HFF-Myc (cell line): ENCODE measurements at places on chromosomes 5 and 9.
A peak's percentile ranks its signal among the peaks of the same experiment; 100 is the strongest.

DNA sequence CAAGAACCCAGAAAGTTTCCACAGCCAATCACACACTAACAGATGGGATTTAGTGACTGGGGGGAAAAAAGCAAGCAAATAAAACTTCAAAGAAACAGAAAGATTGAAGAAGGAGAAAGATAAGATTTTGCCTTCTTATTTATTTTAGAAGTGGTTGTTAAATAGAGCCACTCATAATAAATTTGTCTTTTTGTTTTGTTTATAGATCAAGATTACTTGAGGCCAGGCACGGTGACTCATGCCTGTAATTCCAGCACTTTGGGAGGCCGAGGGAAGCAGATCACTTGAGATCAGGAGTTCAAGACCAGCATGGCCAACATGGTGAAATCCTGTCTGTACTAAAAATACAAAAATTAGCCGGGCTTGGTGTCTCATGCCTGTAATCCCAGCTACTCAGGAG lies 94.9 kb upstream of the RANBP3L start:
- DNase-seq, result no peak

DNA sequence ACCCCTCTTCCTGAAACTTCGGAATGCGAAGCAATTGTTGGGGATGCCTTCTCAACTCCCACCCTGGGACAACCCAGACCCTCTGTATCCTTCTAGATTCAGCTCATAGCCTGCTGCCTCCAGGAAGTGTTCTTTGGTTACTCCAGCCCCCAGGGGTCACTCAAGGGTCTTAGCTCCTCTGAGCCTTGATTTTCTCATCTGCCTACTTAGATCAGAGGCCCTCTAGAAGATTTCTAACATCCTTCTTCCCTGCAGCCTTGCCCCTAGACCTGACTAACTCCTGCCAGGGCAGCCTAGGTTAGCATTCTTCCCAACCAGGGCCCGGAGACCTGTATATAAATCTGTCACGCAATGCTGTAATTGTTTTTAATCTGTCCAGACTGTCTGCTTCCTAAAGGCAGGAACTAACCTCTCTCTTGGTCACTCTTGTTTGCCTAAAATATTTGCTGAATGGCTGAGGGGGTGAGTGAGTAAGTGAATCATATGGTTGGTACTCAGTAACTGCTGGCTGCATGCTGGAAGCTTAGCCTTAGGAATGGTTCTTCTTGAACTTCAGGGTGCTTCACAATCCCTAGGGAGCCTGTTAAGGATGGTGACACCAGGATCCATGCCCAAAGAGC lies 8.2 kb downstream of the GALNT10 start:
- DNase-seq, result no peak

- no peak for DNase-seq
These were observed 226.8 kb upstream of the IRX4 start for GRCh38 chr5:2109566-2109965.

- DNase-seq, result no peak
These were observed 465.6 kb upstream of the KIF2A start for GRCh38 chr5:61840361-61840760.

GRCh38 chr5:126954981-126955380 lies 75.4 kb downstream of the MARCHF3 start:
- no peak for DNase-seq

DNA sequence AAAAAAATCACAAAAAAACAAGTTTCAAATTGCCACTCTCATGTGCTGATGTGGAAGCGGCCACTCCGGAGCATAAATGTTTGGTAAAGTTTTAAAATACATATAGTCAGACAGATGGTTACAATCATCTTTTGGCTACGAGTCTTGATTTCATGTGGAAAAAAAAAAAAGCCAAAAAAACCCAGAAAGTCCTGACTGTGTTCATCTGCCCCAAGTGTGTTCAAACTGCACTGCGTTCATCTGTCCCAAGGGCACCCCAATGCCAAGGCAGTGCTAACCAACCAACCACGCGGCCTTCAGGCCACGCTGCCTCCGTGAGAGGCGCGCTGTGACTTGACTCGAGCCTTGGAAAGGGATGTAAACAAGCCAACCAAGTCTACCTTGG lies 127.1 kb downstream of the MYO10 start:
- no peak for DNase-seq

DNA sequence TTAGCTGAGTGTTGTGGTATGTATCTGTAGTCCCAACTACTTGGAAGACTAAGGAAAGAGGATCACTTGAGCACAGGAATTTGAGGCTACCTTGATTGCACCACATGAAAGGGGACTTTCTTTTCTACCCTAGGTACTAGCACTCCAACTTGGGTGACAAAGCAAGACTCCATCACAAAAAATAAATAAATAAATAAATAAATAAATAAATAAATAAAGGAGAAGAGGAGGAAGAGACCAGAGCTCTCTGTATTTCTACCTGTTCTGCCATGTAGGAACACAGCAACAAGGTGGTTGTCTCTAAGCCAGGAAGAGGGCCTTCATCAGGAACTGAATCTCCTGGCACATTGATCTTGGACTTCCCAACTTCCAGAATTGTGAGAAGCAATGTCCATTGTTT lies 118.6 kb downstream of the HMHB1 start:
- no peak for DNase-seq

DNA sequence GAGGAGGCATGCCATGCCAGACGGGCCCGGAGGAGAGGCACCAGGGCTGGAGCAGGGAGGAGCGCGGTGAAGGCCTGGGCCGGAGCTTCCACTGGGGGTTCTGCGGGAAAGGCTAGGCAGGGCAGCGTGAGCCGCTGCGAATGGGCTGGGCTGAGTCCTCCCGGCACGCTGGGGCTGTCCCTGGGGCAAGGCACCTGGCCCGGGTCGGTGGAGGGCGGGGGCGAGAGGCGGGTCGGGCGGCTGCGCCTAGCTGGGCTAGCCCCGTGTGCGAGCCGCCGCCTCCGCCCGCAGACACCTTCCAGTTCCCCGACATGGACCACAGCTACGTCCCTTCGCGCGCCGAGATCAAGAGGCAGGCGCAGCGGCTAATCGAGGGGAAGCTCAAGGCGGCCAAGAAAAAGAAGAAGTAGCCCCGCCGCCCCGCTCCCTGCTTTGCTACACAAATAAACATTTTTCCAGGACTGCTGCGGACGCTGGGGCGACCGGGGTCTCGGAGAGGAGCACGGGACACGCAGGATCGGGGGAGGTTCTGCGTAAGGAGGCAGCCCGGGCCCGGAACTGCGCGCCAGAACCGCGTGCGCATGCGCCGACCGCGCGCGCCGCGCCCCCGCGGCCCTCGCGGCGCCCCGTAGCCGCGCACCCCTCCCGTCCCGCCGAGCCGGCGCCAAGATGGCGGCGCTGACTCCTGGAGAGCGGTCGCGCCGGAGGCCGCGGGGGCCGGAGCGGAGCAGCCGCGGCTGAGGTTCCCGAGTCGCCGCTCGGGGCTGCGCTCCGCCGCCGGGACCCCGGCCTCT lies at the start of gene RABL6:
Gene RABL6, plus strand, starts transcription at position 668 of the 794 bp plus-strand sequence. CDS start 249 bp downstream, outside the sequence.
- DNase-seq, result no peak

GRCh38 chr5:117296872-117297271 lies 722.2 kb upstream of the SEMA6A start:
- no peak for DNase-seq

DNA sequence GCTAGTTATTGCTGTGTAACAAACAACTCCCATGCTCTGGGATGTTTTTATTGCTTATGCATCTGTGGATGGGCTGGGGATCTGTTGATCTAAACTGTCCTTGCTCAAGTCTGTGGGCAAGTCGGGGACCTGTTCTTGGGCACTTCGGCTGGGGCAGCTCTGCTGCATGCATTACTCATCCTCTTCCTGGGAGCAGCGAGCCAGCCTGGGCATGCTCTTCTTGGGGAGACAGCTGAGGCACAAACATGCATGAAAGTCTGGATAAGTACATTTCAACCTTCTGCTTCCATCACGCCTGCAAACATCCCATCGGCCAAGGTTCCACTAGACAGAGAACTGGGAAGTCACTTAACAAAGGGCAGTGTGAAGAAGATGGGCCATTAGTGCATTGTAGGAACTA lies 66.3 kb downstream of the ANKRD33B start:
- DNase-seq, result no peak

DNA sequence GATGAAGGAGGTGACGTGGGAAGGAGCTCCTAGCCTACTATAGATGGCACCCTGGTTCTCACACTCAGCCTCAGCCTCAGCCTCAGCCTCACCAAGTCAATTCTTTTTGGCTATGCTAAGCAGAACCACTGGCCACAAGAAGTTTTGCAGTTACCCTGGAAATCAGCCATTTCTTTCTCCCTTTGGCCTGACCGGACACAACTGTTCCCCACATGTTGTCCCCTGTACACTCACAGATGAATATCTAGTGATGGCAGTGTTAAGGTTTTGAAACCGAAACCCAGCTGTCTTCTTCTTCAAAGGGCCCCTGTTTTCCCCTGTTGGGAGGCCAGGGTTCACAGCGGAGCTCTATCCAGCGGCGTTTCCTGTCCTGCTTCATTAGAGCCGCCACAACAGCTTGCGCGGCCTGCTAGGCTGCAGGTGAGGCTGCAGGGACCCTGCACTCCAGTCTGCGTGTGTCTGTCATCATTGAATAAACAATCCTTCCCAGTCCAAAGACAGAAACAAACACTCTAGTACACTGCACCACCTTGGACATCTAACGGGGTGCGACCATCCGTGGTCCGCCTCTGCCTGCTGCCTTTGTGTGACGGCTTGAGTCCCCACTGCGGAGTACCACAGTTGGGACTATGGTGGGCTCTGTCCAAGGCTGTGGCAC lies 250.5 kb downstream of the DENND1A start:
- DNase-seq, result peak; percentile 50
